ENCODE measurements at places on chromosomes 11 and 22.

- DNase-seq, result no peak
These were observed 15.3 kb upstream of the FADD start for GRCh38 chr11:70187771-70188170.

GRCh38 chr11:68575025-68575665, 109.2 kb upstream of the GAL start:
- no peak for DNase-seq

DNA sequence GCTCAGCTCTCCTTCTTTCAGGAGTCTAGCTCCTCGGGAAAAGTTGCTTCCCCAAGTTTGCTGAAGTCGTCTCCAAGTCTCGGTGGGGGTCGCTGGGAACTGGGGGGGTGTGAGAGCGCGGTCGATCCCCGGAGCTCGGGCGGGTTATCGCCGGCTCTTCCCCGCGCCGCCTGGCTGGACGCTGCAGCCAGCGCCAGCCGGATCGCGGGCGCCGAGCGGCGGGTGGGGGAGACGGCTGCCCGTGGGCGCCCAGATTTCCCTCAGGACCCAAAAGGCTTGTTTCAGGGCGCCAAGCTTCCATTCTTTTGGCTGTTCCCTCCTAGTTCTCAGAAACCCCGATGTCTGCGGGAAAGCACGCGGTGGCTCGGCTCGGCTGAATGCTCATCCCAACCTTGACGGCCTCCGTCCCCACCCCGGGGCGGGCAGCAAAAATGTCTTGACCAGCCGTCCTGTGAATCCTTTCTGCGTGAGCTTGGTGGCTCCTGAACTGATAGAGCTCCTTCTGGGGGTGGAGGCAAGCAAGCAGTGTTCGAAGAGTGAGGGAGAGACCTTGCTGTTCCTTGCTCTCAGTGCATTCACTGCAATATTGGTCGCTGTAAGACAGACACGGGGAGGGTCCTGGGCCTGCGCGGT, 1.7 kb downstream of the ZBTB16 start:
- no peak for DNase-seq

- DNase-seq, result peak; percentile 58
These were observed 621 bp downstream of the KCNC1 start for GRCh38 chr11:17734986-17735817.

DNA sequence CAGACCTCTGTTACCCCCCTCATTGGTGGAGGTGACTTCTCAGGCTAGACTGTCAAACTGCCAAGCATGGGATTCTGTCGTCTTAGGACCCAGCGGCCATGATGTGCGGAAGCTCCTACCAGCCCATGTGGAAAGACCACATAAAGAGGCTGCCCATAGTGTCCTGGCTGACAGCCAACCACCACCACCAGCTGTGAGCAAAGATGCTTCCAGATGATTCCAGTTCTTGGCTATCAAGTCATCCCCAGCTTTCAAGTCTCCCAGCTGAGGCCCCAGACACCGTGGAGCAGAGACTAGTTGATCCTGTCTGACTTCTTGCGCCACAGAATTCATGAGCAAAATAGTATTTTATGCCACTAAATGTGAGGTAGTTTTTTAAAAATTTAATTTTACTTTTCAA, 32.9 kb downstream of the SCUBE1 start:
- no peak for DNase-seq

All from KBM-7 (cell line).